Activated B cell treated with CpG ODN at 0.5 μM for 24 hours (primary cell): ENCODE measurements at places on chromosomes 2 and 18. TPM values are rescaled to one million over a fixed set of nuclear protein-coding genes. Genes with fewer than 3 reads are reported as not detected.

DNA sequence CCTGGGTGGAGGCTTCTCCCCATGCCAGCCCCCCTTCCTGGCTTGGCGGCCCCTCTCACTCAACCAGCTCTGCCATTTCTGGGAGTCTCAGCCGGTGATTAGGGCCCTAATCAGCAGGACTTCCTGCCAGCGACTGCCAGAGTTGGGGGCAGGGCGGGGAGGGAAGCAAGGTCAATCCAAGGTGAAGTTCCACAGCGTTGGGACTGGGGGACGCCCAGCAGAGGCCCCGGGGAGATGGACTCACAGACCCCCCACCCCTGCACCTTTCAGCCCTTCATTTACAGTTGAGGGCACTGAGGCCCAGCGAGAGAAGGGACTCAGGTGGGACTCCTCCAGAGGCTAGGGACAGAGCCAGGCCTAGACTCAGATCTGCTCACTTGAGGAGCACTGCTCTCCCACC lies 65.3 kb downstream of the TNS1 start:
- H3K4me1 ChIP-seq, result peaks cover 3% of the 10 kb centered on the region
- peaks cover 10% of the 10 kb centered on the region for H3K27me3 ChIP-seq
- H3K27ac ChIP-seq, result no peak overlapping the region
- no peak for DNase-seq
- H3K36me3 ChIP-seq, result no peaks in the 10 kb centered on the region

DNA sequence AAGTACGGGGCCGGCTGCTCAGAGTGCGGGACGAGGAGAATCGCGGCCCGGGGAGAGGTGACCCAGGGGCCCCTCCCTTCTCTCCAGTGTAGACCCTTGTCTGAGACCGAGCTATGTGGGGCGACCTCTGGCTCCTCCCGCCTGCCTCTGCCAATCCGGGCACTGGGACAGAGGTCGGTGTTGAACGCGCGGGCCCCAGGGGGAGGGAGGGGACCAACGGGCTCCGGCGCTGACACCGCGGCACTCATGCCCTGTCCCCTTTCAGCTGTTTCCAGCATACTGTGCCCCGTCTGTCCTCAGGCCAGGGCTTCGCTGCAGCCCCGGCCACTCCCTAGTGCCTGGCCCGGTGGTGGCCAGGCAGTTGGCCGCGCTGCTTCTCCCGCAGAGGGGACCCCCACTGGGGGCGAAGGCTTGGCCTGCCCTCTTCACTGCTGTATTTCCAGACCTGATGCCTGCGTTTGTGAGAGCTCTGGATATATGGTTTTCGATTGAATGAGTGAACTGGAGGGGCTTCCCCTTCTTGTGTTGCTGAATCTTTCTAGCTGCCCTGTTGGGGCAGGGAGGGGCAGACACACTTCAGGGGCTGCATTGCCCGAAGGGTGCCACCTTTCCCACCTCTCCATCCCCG lies 809 bp downstream of the DBI start:
- peak overlapping the region; percentile 95 for H3K27ac ChIP-seq
- peaks cover 53% of the 10 kb centered on the region for H3K4me1 ChIP-seq
- H3K4me3 ChIP-seq, result peak overlapping the region; percentile 100
- no peaks in the 10 kb centered on the region for H3K27me3 ChIP-seq
- H3K36me3 ChIP-seq, result peaks cover 52% of the 10 kb centered on the region

Gene APLF
- 6.4 and 6.8 TPM in 2 replicates for total RNA-seq

- peaks cover 11% of the 10 kb centered on the region for H3K36me3 ChIP-seq
- DNase-seq, result no peak
- H3K27ac ChIP-seq, result no peak overlapping the region
- peaks cover 66% of the 10 kb centered on the region for H3K27me3 ChIP-seq
- peak overlapping the region; percentile 32 for H3K4me3 ChIP-seq
These were observed 11.9 kb downstream of the NR4A2 start for GRCh38 chr2:156320486-156321098.

DNA sequence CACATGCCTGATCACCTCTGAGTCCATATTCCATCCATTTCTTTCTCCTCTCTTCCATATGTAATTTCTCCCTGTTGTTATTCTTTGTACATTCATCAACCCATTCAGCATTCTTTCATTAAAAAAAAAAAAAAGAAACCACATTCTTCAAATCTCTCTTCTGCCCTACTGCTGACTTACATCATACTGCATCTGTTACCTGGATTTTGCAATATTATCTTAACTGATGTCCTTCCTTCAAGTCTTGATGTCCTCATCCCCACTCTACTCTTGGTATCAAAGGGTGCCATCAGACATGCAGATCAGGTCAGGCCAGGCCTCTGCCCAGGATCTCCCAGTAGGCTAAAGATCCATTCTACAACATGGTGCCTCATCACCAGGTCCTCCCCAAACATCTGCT lies 90.6 kb downstream of the SGPP2 start:
- H3K4me1 ChIP-seq, result no peaks in the 10 kb centered on the region
- no peaks in the 10 kb centered on the region for H3K27me3 ChIP-seq
- H3K36me3 ChIP-seq, result no peaks in the 10 kb centered on the region
- no peak for DNase-seq
- no peak overlapping the region for H3K4me3 ChIP-seq

Gene LCT
- not detected in 2 replicates for total RNA-seq

Gene CNGA3
- total RNA-seq, result not detected in 2 replicates

GRCh38 chr2:162092658-162093556 lies 18.9 kb upstream of the DPP4 start:
- no peak overlapping the region for H3K27ac ChIP-seq
- H3K4me3 ChIP-seq, result no peak overlapping the region
- H3K36me3 ChIP-seq, result no peaks in the 10 kb centered on the region
- peaks cover 4% of the 10 kb centered on the region for H3K27me3 ChIP-seq
- DNase-seq, result no peak
- H3K4me1 ChIP-seq, result no peaks in the 10 kb centered on the region

Gene ARHGAP25
- total RNA-seq, result 324 and 336 TPM in 2 replicates

Gene TUBA3E
- not detected in 2 replicates for total RNA-seq

DNA sequence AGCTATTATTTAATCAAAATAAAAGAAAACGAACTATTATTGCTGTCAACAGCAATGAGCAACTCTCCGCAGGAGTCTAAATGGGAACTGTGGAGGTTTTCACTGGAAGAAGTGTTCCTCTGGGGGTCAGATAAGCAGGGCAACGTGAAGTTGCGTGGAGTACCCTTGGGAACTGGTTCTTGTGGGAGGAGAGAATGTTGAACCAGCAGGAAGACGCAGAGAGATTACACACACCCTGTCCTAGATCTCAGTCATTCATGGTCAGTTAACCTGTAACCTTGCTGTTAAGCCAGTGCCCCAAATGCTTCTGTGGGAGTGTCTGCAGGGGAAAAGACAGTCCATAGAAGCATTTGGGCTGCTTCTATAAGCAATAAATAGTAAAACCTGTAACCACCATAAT lies 20.4 kb upstream of the CABLES1 start:
- peaks cover 7% of the 10 kb centered on the region for H3K27me3 ChIP-seq
- no peak overlapping the region for H3K4me3 ChIP-seq
- no peaks in the 10 kb centered on the region for H3K36me3 ChIP-seq
- H3K4me1 ChIP-seq, result peaks cover 8% of the 10 kb centered on the region
- no peak overlapping the region for H3K27ac ChIP-seq

Gene DTNA
- not detected in 2 replicates for total RNA-seq

DNA sequence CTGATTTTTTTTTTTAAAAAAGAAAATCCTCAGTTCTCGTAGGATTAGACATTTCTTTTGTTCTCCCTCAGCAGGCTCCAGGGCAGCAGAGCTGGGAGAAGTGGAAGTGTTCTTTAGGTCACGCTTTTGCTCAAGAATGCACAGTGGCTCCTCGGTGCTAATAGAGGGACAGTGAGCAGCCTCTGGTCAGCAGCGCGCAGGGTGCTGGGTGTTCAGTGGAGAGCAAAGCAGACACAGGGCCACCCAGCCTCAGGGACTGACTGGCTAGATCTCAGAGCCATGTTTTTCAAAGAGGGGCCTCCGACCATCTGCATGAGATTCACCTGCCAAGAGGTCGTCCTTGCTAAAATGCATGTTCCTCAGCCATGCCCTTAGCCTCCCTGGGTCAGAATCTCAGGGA lies 218.8 kb downstream of the HAUS1 start:
- H3K36me3 ChIP-seq, result no peaks in the 10 kb centered on the region
- H3K27me3 ChIP-seq, result no peaks in the 10 kb centered on the region
- H3K4me1 ChIP-seq, result peaks cover 7% of the 10 kb centered on the region

DNA sequence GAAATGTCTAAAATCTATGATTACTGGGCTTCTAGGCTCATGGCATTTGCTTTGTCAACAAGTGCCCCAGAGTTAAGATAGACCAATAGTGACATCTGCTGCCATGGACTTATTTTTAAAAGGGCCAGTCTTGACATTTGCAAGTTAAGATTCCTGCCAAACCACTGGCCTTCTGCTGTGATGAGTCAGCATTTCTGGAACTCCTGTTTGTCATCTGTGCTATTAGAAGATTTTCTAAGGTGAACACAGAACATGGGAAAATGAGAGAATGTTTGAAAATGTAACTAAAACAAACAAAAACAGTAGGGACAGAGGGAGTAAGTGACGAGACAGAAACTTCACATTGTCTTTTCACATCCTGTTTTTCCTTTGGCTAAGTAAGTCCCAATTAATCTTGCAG lies 93.7 kb upstream of the WDR75 start:
- DNase-seq, result no peak
- no peaks in the 10 kb centered on the region for H3K36me3 ChIP-seq
- no peaks in the 10 kb centered on the region for H3K27me3 ChIP-seq

- no peak overlapping the region for H3K4me3 ChIP-seq
- no peak for DNase-seq
- peaks cover 5% of the 10 kb centered on the region for H3K27me3 ChIP-seq
- H3K36me3 ChIP-seq, result no peaks in the 10 kb centered on the region
These were observed 80.0 kb downstream of the COPS8 start for GRCh38 chr2:237165405-237166276.

GRCh38 chr18:57439985-57440330 lies 4.8 kb downstream of the ONECUT2 start:
- peaks cover 40% of the 10 kb centered on the region for H3K4me1 ChIP-seq
- H3K27me3 ChIP-seq, result peaks cover 74% of the 10 kb centered on the region
- no peak overlapping the region for H3K4me3 ChIP-seq
- H3K36me3 ChIP-seq, result no peaks in the 10 kb centered on the region
